ENCODE measurements at places on chromosomes 12 and 14.

DNA sequence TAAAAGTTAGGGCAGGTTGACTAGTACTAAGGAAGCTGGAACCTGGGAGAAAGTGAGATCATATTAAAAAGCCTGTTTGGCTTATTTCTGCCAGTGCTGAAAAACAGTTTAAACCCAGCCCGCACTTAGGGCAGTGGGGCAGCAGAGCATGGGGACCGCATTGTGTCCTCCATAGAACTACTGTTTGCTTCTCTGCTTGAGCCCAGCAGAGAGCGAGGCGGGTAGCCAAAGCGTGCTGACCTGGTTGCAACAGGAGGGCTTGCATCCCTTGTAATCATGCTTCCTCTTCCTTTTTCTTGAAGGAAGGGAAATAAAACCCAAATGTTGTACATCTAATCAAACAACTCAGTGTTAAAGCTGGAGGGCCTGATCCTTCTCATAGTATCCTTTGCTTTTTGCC, 82.5 kb upstream of the HOXC13 start:
- no peak for DNase-seq

- peak; percentile 28 for DNase-seq
Measured at GRCh38 chr14:90675399-90675798, 140.8 kb downstream of the TTC7B start.

DNA sequence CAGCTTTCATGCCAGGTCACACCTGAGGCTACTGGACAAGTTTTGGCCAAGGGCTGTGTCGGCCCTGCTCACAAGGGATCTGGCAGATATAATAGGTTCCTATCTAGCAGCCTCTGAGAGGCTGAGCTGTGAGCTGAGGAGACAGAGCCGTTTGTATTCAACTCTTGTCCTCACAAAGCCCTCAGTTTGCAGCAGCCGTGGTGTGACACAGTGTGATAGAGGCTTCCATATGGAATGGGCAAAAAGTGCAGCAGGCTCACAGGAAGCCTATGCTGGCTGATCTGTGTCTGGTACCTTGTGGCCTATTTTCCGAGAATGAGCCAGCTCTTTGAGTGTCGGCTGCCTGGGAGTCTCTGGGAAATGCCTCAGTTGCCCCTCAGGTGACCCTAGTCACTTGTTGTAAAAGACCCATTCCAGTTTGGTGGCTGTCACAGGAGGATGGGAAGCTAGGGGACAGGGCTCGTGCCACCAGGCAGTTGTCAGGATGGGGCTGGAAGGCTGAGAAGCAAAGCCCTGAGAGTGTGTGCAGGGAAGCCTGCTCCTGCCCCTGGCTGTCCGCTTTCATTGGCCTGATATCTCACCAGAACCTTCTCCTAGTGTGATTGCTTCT, 16.1 kb downstream of the VRTN start:
- DNase-seq, result no peak

- no peak for DNase-seq
Measured at GRCh38 chr12:72075401-72075800, 136.8 kb downstream of the TPH2 start.

DNA sequence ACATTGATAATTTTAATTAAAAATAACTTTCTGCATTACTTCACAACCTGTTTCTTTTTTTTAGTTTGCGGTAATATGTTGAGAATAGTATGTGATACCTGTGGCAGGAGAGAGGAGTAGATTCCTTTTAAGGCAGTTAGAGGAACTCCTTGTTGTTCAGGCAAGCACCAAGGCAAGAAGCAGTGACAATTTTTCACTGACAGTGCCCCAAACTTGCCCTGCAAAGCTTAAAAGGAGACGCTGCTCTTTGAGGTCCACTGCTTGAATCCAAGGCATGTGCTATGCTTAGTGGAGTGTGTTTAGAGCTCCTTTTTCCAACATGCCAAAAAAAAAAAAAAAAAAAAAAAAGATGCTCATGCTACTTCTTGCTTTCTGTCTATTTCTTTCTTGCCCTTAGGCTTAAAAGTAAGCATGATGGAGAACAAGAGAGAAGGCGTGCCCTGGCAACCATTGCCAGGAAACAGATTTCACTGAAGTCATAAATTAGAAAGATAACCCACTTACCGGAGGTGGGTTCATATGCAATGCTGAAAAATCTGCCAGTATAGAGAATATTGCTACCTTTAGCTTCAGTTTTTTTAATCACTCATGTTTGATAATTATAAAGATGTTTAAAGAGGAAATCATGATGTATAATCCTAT, 58.3 kb upstream of the DYRK2 start:
- DNase-seq, result no peak

All from RCC 7860 (cell line).